Thyroid gland (tissue), 4 donors: ENCODE measurements at places on chromosomes 7 and 10. TPM values are rescaled to one million over a fixed set of nuclear protein-coding genes. Genes with fewer than 3 reads are reported as not detected.

- H3K27ac ChIP-seq = no peak overlapping the region
- no peaks in the 10 kb centered on the region for H3K27me3 ChIP-seq
- H3K36me3 ChIP-seq = no peaks in the 10 kb centered on the region
- H3K4me3 ChIP-seq = no peak overlapping the region
- DNase-seq = no peak
Measured at GRCh38 chr7:157434231-157434630, 97.4 kb downstream of the DNAJB6 start.

The NPFFR1 gene
- 0.05 TPM for total RNA-seq

GRCh38 chr10:97518301-97519043 lies 19.7 kb downstream of the UBTD1 start:
- DNase-seq = no peak
- H3K27ac ChIP-seq = no peak overlapping the region
- H3K4me1 ChIP-seq = peaks cover 15% of the 10 kb centered on the region
- H3K27me3 ChIP-seq = no peaks in the 10 kb centered on the region

DNA sequence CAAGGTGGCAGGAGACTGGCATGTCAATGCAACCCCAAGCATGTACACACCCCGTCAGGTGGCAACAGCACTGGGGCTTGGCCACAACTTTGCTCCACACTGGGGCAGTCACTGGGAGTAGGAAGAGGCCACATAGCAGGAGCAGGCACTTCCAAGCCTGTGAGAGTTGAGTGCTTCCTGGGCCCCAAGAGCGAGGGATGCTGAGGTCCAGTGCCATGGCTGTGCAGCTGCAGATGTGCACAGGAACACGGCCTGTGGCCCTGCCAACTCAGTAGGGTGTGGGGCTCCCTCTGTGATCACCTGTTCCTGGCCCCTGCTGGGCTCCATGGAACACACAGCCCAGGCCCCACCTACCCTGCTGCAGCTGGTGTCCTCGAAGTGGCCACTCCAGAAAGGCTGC lies 932.8 kb upstream of the SORCS1 start:
- DNase-seq = no peak
- no peak overlapping the region for H3K4me3 ChIP-seq
- no peaks in the 10 kb centered on the region for H3K27me3 ChIP-seq
- no peaks in the 10 kb centered on the region for H3K36me3 ChIP-seq

GRCh38 chr7:75732016-75732521 lies 6.7 kb downstream of the HIP1 start:
- H3K4me1 ChIP-seq = peaks cover 20% of the 10 kb centered on the region
- H3K36me3 ChIP-seq = no peaks in the 10 kb centered on the region
- no peak overlapping the region for H3K27ac ChIP-seq
- DNase-seq = no peak
